Right hindlimb (tissue), 1 donor: ENCODE measurements at places on chromosomes 2 and 18.
A peak's percentile ranks its signal among the peaks of the same experiment; 100 is the strongest.

DNA sequence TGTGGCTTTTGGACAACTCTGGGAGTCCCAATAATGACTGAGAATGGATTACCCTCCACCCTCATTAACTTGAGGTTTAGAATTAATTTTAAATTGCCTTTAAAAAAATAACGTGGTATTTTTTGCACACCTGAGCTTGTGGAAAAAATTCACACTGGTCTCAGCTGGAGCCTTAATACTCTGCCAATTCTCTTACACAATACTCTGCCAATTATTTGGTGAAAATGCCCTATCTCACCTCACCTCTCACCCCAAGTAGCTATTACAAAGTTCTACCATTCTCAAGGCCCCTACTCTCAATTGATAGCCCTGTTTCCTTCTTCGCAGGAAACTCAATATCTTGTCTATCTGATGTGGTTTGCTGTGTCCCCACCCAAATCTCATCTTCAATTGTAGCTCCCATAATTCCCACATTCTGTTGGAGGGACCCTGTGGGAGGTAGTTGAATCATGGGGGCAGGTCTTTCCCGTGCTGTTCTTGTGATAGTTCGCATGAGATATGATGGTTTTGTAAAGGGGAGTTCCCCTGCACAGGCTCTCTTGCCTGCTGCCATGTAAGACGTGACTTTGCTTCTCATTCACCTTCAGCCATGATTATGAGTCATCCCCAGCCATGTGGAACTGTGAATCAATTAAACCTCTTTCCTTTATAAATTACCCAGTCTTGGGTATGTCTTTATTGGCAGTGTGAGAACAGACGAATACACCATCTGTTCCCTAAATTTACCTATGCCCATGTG is 27.4 kb upstream of the C2orf69 start:
- DNase-seq: no peak

GRCh38 chr2:7392076-7392787 is 475.0 kb downstream of the RNF144A start:
- DNase-seq: no peak

DNA sequence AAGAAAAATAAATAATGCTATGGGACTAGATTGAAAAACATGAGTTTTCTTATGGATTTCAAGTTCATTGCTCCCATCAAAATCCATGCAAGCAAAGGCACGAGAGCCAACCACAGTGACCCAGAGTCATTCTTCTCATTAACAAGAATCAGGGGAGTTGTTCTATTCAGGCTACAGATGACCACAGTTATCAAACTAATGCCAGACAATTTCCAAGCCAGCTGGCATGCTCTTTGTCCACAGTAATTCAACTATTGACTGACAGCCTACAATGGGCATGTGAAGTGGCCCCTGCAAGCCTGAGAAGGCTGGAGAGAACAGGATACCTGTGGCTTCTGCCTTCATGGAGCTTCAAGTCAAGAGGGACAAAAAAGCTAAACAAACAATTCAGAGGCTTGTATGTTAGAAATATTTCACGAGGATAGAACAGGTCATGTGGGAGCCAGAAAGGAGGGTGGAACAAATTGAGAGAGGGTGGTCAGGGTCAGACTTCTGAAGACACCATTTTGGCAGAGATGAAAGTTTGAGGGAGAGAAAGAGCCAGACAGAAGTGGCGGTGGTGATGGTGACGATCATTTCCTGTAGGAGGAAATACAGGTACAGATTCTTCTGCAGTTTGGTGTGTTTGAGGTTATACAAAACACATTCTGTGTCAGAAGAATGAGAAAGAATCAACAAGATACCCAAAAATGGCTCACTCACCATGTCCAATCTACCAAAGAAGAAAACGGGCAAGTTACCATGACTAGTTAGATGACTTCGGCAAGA is 732.4 kb downstream of the RNF144A start:
- no peak for DNase-seq

- peak; percentile 19 for DNase-seq
Observed at GRCh38 chr2:127829845-127830246, 18.9 kb upstream of the WDR33 start.

- no peak for DNase-seq
Observed at GRCh38 chr18:75694292-75694691, 266.8 kb upstream of the SMIM21 start.
